ENCODE measurements at places on chromosomes 1 and 21.

- DNase-seq = no peak
Observed at GRCh38 chr1:5765483-5765882, 226.7 kb downstream of the NPHP4 start.

- no peak for DNase-seq
Observed at GRCh38 chr1:230158415-230159291, 91.6 kb downstream of the GALNT2 start.

GRCh38 chr1:206039046-206039973 lies 13.7 kb upstream of the RHEX start:
- DNase-seq = no peak

DNA sequence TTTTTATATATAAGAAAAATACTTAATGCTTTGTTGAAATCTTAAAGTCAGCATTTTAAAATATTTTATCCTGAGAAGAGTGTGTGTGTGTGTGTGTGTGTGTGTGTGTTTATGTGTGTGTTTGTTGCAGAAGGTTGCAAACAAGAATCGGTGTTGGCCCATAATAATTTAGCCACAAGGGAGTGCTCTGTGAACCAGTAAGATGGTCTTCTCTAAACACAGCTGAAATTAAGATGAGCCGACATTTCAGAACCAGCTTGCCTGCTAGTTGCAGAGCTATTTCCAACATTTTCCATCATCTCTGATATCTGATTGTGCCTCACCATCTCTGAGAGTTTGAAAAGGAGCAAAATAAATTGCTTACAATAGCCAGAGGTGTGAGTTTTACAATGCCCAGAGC lies 158.8 kb upstream of the SGIP1 start:
- no peak for DNase-seq

GRCh38 chr1:56910441-56910985 lies 55.3 kb downstream of the C8B start:
- no peak for DNase-seq

Measured in CD8-positive, alpha-beta memory T cell (primary cell).